GM12864 (cell line): ENCODE measurements at places on chromosomes 1 and 21.

GRCh38 chr1:88250915-88251314 lies 433.2 kb upstream of the PKN2 start:
- no peak for DNase-seq

GRCh38 chr1:98077691-98078090 lies 156.9 kb upstream of the DPYD start:
- no peak for DNase-seq

GRCh38 chr21:32411350-32412161 lies 950 bp upstream of the EVA1C start:
- no peak for DNase-seq

- DNase-seq: no peak
Observed at GRCh38 chr1:207429963-207430362, 24.2 kb upstream of the CR2 start.

DNA sequence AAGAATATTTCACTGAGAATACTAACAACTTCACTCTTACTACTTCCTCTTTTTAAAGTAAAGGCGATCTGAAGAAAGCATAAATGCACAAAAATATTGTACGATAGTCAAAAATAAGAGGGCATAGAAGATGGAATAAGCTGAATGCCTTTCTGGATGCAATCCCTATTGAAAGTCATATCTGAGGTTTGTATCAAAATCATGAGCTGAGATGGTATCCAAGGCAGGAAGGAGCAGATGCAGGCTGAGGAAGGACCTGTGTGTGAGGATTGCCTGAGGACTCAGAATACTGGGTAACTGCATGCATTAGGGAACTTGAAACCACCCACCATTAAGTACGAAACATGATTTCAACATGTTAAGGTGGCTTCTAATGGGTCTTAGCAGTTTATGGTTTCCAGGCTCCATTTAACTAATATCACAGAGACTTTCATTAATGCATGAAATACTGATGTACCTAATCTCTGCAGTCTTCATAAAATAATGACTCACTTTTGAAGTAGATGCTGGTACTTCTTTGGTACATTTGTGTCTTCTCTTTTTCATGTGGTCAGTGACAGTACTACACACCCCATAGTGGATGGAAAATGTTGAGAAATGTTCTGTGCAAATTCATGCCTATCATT lies 29.6 kb upstream of the RGS1 start:
- DNase-seq: no peak

DNA sequence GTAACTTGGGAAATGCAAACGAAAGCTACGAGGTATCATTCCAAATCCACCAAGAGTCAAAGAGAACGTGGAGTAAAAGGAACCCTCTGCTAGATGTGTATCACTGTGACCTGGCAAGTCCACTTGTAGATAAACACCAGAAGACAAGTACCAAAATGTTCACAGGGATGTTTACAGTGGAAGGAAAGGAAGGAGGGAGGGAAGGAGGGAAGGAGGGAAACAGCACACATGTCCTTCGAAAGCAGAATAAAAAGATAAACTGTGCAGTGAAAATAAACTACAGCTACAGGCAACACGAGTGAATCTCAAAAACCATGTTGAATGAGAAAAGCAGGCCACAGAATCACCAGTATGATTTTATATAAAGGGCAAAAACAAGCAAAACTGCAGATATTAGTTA lies 59.9 kb downstream of the TP53BP2 start:
- no peak for DNase-seq

GRCh38 chr1:162823231-162823630 lies 32.7 kb downstream of the HSD17B7 start:
- DNase-seq: no peak

DNA sequence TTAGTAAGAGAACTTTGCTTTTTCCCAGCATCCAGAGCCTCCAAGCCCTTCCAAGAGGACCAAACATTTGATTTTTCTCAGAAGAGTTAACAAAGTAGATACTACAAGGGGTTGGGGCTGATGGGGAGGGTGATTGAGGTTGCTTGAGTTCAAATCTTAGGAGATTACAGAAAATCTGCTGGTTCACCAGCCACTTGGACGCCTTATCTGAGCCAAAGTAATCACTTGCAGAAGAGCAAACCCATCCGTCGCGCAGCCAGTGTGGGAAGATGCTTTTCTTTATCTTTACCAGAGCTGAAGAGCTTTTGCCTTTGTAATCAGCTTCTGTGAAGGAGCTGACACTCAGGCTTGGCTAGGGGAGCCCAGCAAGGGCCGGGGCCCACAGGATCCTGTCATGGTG lies 91.9 kb upstream of the CTTNBP2NL start:
- DNase-seq: no peak

DNA sequence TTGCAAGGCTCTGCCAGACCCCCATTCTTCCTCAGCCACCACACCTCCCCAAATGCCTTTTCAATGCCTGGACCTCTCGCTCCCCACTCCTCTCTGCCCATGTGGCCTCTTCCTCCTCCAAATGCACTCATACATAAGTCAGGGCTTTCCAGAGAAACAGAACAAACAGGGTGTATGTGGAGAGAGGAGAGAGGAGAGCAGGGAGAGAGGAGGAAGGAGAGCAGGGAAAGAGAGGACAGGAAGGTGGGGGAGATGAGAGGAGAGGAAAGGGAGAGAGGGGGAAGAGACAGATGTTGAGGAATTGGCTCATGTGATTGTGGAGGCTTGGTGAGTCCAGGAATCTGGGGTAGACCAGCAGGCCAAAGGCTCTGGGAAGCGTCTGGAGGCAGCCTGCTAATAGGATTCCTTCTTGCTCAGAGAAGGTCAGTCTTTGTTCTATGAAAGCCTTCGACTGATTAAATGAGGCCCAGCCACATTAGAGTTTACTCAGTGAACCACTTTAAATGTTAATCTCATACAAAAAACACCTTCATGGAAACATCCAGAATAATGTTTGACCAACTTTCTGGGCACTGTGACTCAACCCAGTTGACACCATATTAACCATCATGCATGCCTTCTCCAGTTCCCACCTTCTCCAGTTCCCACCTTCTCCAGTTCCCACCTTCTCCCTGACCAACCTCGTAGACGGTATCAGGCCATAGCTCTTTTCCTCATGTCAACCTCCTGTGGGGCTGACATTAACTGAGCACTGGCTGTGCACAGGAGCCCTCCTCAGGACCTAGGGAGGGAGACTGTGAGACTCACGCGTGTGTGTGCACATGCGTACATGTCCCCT lies 11.3 kb upstream of the LGR6 start:
- DNase-seq: no peak

DNA sequence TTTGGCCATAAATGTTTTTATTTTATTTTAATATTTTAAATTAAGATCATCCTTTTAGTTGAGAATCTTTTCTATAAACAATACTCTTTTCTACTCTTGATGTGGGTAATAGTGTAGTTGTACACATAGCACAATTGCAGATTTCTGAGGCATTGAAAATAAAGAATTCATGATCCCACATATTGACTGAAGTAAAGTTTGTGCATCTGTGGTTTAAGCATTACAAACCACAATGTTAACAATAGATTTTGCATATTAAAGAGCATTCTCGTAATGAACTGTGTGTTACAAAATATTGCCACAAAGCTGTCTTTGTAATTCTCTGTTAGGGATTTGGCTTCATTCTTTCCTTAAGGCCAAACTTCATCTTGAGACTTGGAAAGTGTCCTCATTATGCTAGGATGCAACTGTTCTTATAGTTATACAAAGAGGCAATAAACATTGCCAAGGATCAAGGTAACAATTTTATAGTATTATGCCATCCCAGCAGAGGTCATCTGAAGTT lies 256.8 kb downstream of the OLFM3 start:
- no peak for DNase-seq

DNA sequence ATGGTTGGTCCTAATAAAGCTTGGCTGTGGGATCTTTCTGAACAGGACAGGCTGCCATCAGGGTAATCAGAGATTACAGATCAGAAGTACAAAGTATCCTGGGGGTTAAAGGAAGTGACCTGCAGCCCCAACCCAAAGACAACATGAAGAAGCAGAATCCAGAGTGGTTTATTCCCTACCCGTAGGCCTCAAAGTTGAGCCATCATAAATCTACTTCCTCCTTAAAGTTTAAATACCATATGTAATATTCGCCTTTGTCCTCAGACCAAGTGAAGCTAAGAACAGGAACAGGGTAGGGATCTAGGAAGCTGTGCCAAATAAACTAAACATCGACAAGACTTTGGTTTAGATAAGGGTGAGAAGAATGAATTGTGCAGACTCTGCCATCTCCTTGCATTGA lies 15.9 kb upstream of the DHX9 start:
- no peak for DNase-seq

GRCh38 chr21:42370894-42371654 lies 4.7 kb upstream of the TFF1 start:
- DNase-seq: no peak

- DNase-seq: no peak
Observed at GRCh38 chr1:156712626-156713025, 7.2 kb upstream of the CRABP2 start.

DNA sequence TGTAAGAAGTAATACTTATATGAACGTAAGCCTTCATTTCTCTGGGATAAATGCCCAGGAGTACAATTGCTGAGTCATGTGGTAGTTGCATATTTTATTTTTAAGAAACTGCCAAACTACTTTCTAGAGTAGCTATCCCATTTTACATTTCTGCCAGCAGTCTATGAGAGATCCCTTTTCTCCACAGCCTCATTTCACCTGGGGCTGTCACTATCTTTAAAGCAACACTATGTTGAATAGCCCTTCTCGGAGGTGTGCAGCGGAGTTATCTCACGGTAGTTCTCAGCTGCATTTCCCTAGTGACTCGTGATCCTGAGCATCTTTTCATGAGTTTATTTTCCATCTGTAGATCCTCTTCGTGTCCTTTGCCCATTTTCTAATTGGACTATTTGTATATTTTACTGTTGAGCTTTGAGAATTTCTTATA lies 93.4 kb downstream of the ADARB1 start:
- no peak for DNase-seq

GRCh38 chr1:112030157-112030556 lies 40.7 kb upstream of the KCND3 start:
- DNase-seq: no peak

- no peak for DNase-seq
Observed at GRCh38 chr1:112515311-112516009, 6.7 kb downstream of the WNT2B start.

GRCh38 chr1:43405219-43405875 lies 15.6 kb downstream of the SZT2 start:
- no peak for DNase-seq

DNA sequence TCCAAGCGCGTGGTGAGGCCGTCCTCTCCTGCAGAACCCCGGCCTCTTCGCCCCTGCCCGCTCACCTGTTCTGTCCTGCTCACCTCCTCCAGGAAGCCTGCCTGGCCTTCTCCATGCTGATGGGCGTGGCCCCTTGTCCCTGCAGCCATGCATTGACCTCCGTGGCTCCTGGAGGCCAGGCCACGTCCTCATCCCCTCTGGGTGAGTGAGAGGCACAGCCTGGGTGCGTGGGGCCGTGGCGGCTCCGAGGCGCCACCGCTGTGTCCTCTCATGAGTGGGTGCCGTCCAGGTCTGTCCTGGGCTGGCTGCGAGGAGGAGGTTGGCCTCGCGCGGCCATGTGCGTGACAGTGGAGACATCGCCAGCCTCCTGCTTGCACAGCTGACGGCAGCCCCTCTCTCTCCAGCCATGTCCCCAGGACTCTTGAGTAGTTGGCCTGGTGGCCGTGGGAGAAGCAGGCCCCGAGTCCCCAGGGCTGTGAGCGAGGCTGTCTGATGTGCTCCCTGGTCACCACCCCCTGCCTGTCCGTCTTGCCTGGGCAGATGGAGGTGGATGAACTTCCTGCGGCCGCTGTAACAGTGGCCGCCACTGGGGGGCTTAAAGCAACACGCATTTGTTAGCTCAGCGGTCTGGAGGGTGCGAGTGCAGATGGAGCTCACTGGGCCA lies 58.1 kb downstream of the PRKCZ start:
- no peak for DNase-seq

DNA sequence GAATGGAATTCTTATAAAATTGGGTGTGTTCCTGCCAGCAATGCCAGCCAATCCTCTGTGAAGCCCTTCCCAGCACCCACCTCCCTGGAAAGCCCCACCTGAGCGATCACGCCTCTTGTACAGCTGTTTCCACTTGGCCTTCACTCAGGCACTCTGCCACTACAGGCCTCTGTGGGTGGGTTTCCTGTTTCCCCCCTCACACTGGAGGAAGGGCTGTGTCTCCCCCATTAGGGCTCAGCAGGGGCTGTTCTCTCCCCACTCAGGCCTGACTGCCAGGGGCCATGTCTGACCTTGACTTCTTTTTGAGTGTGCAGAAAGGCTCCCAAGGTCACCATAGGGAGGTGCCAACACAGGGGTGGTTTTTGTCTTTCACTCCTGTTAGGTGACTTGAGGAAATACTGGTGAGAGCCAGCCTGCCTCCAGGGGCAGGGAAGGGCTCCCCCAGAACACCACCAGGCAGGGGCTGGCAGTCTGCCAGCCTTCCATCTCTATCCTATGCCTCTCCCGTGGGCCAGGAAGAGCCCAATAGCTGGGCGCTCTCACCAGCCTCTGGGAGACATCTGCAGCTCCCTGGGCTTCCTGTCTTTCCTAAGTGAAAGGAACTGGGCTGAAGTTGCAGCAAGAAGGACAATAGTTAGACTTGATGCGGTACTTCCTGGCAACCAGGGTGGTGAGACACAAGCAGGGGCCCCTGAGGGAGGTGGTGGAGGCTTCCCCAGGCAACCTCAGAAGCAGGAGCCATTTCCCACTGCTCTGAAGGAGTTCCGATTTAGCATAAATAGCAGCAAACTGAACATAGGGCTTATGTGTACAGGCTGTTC lies 49.1 kb downstream of the ELK4 start:
- no peak for DNase-seq

- no peak for DNase-seq
Observed at GRCh38 chr1:209383907-209384709, 199.4 kb upstream of the CAMK1G start.

GRCh38 chr1:108129999-108130398 lies 70.1 kb downstream of the SLC25A24 start:
- DNase-seq: no peak

DNA sequence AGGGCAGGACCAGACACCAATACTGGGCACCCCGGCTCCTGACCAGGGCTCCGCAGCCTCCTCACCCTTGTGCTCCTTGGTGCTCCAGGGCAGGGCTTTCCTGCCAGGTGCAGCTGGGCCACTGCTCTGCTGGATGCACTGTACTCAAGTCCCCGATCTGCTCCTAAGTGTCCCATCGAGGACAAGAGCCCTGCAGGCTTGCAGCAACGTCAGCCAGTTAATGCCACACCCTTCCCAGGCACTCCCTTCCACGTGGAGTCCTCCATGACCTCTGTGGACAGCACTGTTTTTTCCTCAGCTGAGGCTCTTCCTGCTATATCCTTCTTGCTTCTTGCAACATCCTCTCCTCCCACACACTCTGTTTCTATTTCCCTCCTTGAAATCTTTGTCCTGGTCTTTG lies 94.0 kb upstream of the NGF start:
- no peak for DNase-seq

DNA sequence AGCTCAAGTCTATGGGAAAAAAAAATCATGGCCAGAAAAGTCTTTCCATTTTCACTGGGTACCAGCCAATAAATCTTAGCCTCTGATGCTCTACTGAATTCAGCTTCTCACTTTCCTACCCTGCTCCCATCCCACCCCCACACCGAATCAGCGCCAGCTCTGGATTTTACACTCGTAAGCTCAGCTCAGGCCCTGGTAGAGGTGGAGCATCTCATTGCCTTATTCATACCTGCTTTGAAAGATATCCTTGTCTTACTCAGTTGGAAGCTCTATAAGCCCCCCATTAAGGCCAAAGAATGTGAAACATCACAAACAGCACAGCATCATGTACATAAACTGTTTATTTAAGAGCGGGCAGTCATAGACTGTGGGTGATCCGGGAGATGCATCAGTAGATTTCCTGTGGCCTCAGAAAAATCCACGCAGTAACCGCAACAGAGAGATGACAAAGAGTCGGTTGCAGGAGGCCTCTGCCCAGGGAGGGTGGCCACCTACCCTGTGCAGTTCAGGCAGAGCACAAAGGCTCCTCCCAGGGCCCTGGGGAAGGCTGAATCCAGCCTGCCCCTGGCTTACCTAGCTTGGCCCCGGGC lies 36.4 kb upstream of the ETS2 start:
- DNase-seq: no peak
